ENCODE measurements at places on chromosomes 6 and 20.
A peak's percentile ranks its signal among the peaks of the same experiment; 100 is the strongest.

GRCh38 chr6:145060714-145061113 lies 674.6 kb downstream of the EPM2A start:
- no peak for DNase-seq

GRCh38 chr6:27864906-27865849 lies 47.0 kb downstream of the OR2B2 start:
- DNase-seq: peak; percentile 98

- DNase-seq: no peak
Observed at GRCh38 chr20:46749147-46749546, 39.7 kb downstream of the SLC2A10 start.

- DNase-seq: no peak
Observed at GRCh38 chr6:158803733-158804143, 15.4 kb downstream of the EZR start.

GRCh38 chr6:139468178-139468819 lies 93.9 kb upstream of the CITED2 start:
- DNase-seq: no peak

- DNase-seq: no peak
Observed at GRCh38 chr6:9307786-9308185, 872.4 kb upstream of the SLC35B3 start.

- no peak for DNase-seq
Observed at GRCh38 chr20:42749556-42749955, 440.1 kb downstream of the PTPRT start.

- peak; percentile 47 for DNase-seq
Observed at GRCh38 chr6:144294016-144294415, 8.9 kb downstream of the UTRN start.

GRCh38 chr6:129575378-129576118 lies 134.4 kb downstream of the ARHGAP18 start:
- peak; percentile 42 for DNase-seq

GRCh38 chr6:113397236-113397635 lies 459.9 kb upstream of the MARCKS start:
- no peak for DNase-seq

- no peak for DNase-seq
Observed at GRCh38 chr6:140830666-140831065, 1302.1 kb upstream of the GJE1 start.

- no peak for DNase-seq
Observed at GRCh38 chr6:152110886-152111820, 303.7 kb downstream of the ESR1 start.

- DNase-seq: no peak
Observed at GRCh38 chr6:159137676-159138075, 31.5 kb upstream of the FNDC1 start.

- DNase-seq: no peak
Observed at GRCh38 chr6:133262804-133263203, 21.6 kb downstream of the EYA4 start.

DNA sequence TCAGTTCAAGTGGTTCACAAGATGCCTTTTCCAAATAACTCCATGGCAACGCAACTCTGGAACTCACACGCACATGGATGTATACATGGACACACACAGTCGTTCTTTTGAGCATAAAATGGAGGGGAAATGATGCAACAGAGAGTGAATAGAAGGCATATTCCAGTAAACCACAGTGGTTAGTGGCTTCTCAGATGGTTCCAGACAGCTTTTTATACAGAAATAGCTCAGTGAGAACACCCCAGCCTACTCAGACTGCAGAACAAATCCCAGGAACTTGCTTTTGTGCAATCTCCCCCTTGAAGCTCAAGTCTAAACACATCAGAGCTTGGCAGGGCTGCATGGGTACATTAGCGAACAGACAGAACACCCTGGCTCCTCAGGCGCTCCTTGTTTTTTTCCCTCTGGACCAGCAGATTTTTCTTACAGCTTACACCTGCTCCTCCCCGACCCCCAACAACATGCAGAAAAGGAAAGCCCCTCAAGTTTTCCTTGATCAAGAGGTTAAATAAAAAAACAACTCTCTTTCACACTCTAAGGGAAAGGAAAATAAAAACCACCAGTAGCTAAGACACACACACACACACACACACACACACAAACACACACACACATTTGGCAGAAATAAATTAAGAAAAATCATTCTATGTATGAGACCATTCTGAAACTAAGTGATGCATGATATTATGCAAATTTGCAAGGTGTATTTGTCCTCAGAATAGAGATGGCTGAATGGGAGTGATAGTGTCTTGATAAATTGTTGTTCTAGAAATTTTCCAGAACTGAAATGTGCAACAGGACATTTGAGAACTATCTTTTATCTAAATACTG lies 51.2 kb upstream of the RANBP9 start:
- no peak for DNase-seq

DNA sequence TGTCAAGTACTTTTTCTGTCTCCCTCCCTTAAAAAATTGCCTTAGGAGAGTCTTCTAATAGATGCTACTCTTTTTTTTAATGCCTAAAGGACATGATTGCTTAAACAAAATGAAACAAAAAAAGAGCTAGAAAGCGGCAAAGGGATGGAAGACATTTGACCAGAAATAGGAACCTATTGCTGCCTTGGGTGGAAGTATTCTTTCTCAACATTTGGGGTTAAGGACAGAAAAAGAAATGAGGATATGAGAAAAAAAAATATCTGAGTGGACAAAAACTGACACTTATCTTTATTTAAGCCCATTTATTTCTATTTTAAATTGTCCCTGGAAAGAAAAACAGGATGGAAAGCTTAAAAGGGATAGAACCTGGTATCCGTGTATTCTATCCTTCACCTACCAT lies 664.9 kb upstream of the CITED2 start:
- DNase-seq: no peak

DNA sequence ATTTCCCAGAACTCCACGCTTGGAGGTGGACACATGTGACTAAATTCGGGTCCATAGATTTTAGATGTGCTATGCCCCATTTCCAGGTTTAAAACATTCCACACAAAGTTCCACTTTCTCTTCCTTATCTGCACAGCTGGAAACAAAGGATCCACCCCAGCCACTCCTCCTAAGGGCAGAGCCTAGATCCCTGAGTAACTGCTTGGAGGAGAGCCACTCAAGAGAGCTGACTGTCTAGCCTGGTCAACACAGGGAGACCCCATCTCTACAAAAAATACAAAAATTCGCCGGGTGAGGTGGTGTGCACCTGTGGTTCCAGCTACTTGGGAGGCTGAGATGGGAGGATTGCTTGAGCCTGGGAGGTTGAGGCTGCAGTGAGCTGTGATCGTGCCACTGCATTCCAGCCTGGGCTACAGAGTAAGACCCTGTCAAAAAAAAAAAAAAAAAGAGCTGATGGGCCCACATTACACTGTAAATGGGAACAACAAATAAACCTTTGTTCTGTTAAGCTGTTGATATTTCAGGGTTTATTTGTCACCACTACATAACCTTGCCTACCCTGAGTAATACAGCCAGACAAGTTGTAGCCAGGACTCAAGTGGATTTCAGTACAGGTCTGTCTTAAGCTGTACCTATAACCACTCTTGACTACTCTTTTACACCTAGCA lies 25.8 kb upstream of the SNRPC start:
- DNase-seq: no peak

DNA sequence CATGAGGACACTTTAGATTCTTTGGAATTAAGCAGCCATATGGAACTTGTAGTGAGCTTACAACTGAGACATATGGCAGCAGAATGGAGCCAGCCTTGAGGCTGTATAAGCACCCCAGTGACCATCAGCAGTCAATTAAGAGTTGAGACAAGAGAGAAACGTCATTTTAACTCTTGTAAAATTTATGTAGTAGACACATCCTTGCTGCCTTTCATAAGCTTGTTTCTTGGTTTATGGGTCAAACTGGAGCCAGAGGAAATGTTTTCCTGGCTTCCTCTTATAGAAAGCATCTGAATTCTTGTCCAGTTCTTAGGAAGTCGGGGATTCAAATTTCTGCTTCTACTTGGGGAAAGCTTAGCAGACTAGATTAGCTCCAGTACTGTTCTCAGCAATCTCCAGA lies 745.1 kb upstream of the MARCKS start:
- peak; percentile 47 for DNase-seq

DNA sequence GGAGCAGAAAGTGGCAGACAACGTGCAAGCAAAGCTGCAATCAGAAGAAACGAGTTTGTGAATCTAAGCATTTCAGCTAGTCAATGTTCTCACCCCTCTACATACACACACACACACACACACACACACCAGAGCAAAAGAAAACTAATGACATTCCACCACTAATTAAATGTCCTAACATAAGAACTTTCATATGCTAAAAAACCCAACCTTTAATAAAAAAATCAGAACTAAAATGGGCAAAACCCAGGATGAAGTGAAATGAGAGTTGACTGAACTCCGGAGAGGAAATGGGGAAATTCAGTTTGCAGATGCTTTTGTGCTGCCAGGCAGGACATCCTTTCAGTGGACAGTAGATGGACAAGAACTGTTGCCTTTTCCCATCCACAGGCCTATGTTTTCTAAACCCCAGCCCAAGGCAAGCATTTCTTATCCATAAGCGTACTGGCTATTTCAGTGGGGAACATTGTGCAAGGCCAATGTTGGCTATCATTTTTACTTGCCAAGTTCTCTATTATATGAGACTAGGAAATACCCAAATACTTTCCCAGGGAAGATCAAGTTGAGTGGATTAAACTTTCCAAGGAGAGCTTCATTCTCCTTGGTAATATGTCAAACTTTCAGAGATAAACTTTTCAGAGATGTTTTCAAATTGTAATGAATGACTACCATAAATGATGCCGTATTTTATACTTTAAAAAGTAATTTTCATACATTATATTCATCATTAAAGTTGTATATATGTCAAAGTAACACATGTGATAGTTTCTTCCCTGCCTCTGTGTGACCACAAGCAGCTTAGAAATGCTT lies 27.3 kb downstream of the RIN2 start:
- DNase-seq: no peak

GRCh38 chr6:36350681-36351571 lies 14.2 kb upstream of the BNIP5 start:
- no peak for DNase-seq

GRCh38 chr6:87110636-87111035 lies 15.7 kb upstream of the CGA start:
- no peak for DNase-seq

DNA sequence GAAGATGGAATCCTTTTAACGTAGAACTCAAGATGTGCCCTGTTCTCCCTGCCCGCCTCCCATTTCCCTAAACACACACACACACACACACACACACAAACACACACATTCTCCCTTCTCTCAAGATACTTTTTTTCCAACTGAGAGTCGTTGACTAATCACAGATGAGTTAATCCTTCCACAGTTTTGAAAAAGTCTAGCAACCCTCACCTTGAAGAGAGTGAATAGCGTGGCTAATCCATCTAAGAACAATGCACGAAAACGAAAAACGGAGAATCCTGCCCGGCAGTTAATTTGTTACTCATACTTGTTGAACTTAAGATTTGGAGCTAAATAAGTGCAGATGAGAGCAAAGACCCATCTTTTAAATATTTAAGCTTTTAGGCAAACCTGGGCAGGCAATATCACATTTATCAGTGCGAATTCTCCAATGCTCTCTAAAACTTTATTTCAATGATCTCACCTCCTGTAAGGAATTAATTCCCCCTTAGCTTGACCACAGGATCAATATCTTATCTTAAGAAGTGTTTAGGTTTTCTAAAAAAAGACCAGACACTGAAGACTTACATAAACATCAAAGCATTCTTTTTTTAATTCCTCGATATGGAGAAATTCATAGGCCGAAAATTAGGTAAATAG lies 1.1 kb downstream of the AGPAT4 start:
- no peak for DNase-seq

GRCh38 chr6:9140172-9140571 lies 704.8 kb upstream of the SLC35B3 start:
- DNase-seq: no peak

- no peak for DNase-seq
Observed at GRCh38 chr6:373031-373430, 18.5 kb upstream of the IRF4 start.

- no peak for DNase-seq
Observed at GRCh38 chr20:53981130-53981529, 89.3 kb downstream of the BCAS1 start.

DNA sequence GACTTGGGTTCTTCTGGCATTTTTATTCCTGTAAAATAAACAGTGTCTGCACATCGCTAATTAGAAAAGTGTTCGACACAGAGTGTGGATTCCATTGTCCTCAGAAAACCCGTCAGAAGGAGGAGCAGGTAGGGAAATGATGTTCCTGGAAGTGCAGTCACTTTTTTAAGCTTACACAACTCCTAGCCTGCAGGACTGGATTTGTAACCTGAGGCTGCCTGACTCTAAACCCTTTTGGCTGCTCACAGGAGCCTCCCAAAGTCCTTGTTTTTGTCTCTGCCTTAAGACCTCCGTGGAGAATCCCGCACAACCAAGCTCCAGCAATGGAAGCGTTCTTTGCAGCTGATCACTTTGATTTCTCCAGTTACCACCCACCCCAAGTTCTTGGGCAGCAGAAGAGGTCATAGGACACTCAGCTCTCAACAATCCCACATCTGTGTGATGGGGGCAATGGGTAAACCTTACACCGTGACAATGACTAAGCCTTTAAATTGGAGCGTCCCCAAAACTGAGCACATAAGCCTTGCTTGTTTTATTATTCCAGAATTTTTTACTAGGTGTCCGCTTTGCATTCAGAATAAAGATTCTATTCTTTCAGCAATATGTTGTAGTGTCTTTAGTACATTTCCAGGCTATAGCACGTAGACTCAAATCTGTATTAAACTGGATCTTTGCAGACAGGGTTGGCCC lies 227.9 kb downstream of the TBXT start:
- no peak for DNase-seq

DNA sequence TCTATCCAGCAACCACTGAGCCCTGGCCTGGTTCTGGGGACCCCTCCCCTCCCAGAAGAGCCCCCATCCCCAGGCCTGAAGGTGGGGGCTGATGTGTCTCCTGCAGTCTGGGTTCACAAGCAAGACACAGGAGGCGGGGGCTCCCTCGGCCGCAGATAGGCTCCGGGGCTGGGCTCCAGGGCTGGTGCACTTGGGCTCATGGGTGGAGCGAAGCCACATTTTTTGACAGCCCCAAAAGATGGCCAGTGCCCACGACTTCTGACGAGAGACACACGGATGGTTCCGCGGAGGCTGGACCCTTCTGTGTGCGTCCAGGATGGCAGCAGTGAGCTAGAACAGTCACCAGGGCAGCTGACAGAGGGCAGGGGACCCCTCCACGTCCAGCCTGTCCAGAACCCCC lies 57.1 kb upstream of the GATA5 start:
- no peak for DNase-seq

DNA sequence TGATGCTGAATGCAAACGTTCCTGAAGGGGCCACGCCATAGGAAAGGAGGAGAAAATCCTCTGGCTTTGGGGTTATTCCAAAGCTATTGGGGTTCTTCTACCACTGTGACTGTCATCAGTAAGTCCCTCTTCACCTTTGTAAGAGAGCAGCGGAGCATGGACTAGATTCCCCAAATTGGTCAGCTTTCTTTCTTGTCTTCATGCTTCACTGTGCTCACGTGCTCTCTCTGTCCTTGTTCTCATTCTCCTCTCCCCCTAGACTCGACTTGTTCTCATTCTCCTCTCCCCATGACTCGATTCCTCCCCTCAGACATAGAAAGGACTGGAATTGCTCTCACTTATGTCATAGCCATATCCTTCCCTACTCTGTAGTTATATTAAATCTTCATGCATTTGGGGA lies 54.8 kb upstream of the ADGRG6 start:
- no peak for DNase-seq

GRCh38 chr6:109760208-109760607 lies 69.1 kb downstream of the FIG4 start:
- DNase-seq: no peak
